ENCODE measurements at places on chromosomes 7 and 10.

DNA sequence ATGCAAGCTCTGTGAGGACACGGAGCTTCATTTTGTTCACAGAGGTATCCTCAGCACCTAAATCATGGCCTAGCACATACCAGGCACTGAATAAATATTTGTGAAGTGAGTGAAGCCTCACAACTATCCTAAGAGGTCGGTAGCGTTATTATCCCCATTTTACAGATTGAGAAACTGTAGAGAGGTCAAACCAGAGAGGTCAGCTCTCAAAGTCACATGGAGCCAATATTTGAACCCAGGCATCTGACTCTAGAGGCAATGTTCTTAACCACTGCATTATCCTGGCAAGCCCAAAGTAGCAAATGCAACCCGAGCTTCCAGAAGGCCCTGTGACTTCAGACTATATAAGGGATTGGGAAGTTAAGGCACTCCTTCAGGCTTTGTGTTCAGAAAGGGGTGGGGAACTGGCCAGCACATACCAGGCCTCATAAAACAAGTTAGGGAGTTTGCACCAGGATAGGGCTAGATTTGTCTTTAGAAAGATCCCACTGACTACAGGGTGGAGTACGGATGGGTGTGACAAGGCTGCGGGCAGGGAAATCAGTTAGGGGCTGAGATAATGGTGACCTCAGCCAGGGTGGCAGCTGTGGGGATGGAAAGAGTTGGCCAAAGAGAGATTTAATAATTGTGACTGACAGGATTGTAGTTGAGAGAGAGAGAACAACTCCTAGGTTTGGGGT lies 101.4 kb downstream of the TBXAS1 start:
- DNase-seq, result no peak

DNA sequence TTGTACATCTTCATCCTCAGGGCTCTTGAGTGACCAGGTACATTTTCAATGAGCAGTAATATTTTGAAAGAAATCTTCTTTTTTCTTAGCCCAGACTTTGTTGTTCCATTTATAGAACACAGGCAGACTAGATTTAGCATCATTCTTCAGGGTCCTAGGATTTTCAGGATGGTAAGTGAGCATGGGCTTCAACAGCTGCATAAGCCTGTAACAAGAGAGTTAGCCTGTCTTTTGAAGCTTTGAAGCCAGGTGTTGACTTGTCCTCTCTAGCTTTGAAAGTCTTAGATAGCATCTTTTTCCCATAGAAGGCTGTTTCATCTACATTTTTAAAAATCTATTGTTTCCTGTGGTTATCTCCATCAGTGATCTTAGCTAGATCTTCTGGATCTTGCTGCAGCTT lies 4.5 kb upstream of the NDUFA5 start:
- DNase-seq, result no peak

GRCh38 chr10:26741368-26741767 lies 43.9 kb downstream of the PDSS1 start:
- DNase-seq, result peak; percentile 31

DNA sequence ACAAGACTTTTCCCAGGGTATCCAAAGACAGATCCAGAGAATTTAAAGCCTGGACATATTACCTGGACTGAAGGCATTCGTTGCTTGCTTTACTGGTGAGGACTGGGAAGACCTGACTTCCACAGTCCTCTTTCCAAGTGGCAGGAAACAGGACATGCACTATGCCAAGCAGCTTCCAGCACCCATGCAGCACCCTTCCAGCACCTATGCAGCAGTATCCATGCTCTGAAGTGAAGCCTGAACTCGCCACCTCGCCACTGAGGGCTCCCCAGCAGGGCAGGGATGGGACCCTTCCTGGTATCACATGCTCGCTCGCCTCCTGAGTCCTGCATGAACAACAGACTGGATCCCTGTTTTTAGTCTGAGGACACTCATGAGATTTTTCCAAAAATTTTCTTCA lies 189.9 kb upstream of the KLF14 start:
- DNase-seq, result no peak

GRCh38 chr7:94123136-94123535 lies 119.0 kb upstream of the BET1 start:
- DNase-seq, result no peak

DNA sequence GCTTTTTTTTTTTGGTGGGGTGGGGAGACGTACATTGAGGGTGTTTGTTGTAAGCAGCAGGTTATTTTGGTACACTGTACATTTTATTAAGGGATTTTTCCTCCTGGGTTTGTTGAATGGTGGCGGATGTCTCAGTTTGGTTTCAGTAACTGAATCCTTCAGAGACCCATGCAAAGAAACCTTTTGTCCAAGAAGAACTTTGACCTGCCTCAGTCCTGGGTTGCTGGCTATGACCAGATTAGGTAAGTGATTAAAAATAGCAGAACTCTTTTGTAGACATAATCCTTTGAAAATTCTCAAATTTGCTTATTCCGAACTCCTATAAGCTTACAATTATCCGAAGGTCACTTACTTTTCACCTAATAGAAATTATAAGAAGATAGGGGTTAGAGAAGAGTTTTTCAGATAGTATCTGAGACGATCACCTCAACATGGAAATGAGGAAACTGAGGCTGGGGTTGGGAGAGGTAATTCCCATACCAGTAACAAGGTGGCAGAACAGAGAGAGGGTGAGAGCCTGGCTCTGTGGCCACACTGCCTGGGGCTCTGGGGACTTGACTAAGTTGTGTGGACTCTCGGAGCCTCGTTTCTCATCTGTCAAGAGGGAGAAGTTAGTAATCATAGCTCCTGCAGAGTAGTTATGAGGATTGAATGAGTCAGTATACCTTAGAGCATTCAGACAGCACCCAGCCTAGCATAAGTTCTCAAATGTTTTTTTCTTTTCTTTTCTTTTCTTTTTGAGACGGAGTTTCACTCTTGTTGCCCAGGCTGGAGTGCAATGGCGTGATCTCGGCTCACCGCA lies 87.4 kb downstream of the CCNY start:
- no peak for DNase-seq

DNA sequence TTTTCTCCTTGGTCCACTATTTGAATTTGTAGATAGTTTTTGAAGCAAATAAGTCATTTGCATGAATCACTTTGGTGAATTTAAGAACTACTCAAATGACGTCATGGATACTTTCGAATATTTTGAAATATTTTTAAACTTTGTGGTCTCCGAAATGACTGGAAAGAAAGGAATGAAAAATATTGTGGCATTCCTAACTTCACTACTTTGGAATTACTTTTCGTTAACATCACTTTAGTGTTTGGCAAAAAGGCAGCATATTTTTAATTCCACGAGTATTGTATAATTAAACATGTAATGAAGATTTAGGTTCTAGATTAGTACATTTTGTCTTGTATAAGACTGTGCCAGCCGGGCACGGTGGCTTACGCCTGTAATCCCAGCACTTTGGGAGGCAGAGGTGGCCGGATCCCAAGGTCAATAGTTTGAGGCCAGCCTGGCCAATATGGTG lies 35.3 kb upstream of the ZRANB1 start:
- DNase-seq, result no peak

GRCh38 chr10:24027107-24027506 lies 181.8 kb upstream of the KIAA1217 start:
- DNase-seq, result no peak

- DNase-seq, result peak; percentile 92
These were observed 9.5 kb downstream of the FAM241B start for GRCh38 chr10:69639291-69640195.

DNA sequence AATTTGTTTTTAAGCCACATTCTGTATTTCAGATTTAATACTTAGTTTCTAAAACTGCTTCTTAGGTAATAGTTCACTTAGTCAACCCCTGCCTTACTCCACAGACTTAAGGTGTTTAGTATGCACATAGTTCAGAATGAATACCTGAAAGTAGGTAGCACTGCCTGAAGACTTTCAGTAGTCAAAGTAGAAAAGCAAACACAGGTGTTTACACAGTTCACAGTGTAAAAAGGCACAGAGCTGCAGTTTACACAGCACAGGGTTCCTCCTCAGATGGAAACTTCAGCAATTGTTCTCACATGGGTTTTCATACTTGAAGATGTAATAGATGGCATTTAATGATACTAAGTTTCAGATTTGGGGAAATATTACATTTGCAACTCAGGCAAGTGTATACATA lies 3.1 kb upstream of the PKD1L1 start:
- no peak for DNase-seq

DNA sequence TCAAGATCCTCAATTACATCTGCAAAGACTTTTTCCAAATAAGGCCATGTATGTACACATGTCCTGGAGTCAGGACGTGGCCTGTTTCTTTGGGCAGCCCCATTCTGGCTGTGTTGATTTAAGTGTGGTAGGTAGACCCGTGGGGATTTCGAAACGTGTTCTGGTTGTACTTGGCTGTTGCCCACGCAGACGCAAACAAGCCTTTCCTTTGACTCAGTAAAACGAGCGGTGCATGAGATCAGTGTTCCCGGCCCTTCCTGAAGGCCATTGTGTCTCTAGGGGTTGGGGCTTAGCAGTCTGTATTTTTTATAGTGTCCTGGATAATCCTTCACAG lies 64.8 kb upstream of the DNAJB6 start:
- DNase-seq, result no peak

DNA sequence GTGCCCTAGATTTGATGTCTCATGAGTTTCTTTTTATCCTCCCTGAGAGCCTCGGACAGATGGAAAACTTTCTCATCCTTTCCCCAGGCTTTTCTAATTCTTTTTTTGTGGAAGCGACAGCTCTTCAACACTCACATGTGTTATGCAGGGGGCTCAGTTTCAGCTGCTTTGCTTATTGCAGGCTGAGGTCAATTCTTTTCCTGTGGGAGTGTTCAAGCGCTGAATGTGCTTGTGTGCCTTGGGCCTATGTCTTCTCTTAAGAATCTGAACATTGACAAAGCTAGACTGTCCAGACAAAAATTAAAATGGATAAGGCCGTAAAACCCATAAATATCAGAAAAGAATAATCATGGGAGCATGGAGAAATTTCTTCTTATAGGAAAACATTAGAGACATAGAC lies 125.2 kb upstream of the STEAP4 start:
- no peak for DNase-seq

DNA sequence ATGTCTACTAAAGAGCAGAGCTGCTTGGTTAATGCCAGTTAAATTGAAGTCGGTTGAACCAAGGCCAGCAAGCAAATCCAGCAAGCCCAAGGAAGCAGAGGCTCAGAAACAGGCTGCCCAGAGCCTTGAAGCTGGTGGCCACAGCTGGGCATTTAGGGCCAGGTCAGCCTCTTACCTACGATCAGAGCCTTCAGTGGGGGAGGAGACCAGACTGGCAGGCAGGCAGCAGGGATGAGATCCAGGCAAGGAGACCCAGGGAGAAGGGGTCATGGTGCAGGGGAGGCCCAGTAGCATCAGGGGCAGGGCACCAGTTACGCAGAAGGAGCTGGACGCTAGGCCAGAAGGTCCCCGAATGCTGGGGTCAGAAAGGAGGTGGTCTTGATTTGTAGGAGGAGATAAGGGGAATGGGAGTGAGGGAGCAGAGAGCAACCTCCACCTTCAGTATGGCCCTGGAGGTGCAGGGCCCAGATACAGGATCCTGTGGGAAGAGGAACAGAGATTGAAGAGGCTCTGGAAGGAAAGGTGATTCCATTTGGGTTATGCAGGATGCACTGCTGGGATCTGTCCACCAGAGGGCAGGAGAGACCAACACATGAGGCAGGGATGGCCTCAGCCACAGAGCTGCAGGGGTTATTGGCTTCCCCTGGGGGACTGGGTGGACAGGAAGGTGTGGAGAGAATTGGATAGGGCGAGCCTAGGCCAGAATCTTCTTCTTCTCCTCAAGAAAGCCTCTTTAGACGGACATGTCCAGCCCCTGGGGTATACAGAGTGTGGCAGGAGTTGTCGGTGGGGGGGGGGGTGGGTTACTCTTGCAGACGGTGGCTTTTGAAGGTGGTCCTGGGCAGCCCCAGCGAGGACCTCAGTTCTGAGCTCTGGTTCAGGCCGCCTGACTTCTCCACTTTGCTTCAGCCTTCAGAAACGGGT lies 132.6 kb upstream of the PODXL start:
- DNase-seq, result peak; percentile 71

All from cerebellar cortex (tissue), 1 donor.